ENCODE measurements at places on chromosomes 3 and 15.

DNA sequence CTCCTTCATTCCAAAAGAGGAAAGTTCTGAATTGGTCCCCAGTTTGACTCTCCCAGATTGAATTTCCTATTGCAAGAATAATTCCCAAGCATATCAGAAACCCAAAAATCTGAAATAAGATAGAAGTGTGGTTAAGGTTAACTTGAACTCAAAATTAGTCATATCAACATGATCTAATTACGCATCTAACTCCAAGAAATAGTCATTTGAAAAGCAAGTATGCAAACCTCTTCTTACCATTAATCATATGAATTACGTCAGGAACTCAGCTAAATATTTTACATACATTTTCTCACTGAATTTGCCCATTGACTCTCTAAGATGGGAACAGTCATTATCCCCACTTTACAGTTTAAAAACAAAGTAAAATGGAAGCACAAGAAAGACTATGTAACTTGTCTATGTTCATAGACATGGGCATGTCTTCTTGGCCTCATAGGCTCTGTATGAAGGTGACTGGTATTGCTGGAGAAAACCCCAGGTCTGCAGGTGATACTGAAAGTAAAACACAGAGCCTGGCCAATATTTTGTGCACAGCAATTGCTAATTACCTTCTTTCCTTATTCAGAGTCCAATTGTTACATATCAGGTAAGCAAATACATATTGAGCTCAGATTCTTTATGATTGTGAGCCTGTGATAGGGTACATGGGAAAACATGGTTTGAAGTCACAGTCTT lies 139.2 kb downstream of the ATP8B4 start:
- no peak for DNase-seq

DNA sequence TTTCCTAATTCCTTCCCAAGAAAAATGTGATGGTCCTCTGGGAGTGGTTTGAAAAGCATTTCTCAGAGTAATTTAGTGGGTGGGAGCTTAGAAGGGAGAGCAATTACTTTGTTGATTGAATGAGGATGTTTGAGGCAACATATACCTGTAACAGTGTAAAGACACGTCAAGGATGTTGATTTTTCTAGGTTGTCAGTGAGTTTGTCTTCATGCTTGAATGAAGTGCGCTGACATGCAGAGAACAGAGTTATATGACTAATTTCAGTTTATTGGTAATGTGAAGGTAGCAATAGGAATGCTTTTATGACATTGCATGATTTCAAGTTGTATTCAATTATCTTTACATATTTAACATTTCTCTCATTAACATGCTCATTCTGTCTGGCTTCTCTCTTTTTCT lies 286.9 kb downstream of the NFKBIZ start:
- no peak for DNase-seq

GRCh38 chr3:51955893-51956770 lies 951 bp downstream of the GPR62 start:
- no peak for DNase-seq

- no peak for DNase-seq
Measured at GRCh38 chr3:133578548-133579191, 5.2 kb downstream of the CDV3 start.

DNA sequence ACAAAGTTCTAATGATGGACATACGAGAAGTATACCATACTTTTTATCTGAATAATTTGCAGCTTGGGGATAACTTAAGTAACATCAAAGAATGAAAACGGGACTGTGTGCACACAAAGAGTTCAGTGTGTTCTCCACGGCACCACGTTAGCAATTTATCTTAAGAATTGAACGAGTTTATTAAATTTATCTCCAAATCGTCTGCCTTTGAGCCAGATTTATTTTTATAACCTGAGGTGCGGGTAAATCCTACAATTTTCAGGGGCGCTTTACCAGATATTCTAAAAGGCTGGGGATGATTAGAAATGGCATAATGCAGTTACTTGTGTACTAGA lies 3.5 kb downstream of the CHD2 start:
- no peak for DNase-seq

DNA sequence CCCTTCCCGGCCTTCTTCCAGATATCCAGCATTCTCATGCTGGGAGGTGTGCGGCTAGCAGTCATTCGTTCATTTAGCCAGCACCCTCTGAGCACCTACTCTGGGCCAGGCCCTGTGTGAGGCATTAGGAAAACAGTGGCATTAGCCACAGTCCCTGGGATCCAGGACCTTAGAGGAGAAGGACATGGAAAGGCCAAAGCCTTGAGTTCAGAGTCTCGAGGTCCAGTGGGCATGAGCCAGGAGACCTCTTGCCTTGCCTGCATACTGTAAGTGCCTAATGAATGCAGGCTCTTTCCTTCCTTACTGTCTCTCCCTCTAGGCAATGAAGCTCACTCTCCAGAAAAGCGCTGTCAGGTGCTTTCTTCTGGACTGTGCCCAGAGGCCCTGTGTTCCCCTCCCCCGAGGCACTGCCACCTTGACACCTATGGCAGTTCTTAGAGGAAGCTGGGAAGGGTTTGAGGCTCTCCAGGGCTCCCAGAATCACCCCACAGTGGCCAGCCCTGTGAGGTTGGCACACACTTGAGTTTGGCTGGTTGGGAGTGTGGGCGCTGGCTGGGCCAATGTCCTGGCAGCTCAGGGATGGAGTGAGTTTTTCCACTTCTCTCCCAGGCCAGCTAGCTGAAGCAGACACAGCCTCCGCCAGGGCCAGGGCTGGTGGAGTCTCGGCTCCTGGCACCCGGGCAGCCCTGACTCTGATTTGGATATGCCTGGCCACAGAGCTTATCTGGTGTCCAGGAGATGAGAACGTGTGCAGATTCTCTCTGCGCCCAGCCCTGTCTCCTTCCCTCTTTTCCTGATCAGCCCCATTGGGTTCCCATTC lies 5.4 kb downstream of the CORO2B start:
- DNase-seq = no peak

Data from stimulated activated naive CD4-positive, alpha-beta T cell treated with Interleukin-2 at 50 U/mL for 16 hours (primary cell).